ENCODE measurements at places on chromosomes 6 and 20.
A peak's percentile ranks its signal among the peaks of the same experiment; 100 is the strongest.

DNA sequence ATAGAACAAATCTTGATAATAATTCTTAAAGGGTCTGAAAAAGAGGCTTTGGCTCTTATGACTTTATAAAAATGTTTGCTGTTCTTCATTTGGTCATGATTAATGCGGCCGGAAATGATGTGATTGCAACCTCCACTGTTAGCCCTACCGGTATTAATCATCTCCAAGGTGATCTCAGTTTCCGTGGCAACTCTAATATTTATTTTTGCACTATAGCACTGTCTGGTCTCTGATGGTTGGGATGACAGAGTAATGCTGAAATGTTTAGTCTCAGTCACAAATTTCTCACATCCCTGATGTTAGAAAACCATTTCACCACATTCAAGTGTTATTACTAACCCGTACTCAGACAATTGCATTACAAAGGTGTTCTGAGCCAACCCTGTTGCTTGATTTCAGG is 87.4 kb downstream of the TMEM200A start:
- no peak for DNase-seq

- no peak for DNase-seq
These were observed 53.4 kb downstream of the LYRM2 start for GRCh38 chr6:89585154-89585553.

DNA sequence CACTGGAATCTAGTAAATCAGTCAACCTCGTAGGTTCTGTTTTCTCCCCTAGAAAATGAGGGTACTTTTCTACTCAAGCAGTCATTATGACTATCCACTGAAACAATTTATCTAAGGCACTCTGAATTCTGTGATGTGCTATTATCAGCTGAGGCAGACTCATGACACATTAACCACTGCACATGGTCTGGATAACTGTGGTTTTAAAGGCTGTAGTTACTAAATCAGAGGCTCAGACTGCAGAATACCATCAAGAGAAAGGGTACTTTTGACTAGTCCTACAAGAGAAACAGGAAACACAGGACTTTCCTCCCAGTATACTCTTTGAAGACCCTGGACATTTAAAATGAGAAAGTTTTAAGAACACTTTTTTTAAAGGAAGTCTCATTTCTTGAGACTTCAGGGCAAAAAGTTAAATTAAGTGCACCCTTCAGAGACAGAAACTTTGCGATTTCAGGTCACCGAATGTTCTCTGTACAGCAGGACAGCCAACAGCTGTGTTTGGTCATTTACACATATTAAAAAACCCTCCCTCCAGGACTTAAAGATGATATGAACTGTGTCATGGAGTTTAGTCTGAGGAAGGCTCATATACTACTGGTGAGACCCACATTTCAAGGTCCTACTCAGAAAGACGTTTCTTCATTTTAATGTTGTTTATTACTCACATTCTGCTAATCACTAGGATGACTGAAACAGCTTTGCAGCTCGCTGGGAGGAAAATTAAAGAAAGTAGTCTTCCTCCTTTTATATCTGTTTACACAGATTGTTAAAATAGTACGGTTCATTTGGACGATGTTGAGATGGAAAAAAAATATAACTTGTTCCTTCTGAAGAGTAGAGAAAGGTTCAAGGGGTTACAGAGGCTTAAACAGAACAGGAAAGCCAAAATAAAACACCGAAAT is 19.9 kb downstream of the ATXN1 start:
- peak; percentile 96 for DNase-seq

- DNase-seq: no peak
These were observed 12.4 kb upstream of the KIF25 start for GRCh38 chr6:167984876-167985604.

GRCh38 chr20:47774131-47774777 is 11.0 kb downstream of the SULF2 start:
- DNase-seq: no peak

DNA sequence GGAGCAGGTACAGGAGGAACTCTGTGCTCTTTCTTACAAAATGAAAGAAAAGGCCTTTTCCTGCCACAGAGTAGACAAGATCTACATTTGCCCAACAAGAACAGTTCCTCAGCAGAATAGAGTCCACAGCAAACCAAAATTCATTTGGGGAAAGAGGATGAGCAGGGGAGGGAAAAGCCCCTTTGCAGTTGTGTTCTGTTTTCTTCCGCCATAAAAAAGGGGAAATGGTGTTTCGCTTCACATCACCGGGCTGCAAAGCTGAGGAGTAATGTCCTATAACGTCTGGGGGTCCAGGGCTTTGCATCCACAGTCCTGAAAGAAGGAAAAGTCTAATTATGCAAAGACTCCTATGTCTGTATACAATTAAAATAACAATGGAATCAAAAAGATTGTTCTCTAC is at the start of gene GPR31:
TSS of gene GPR31 (minus strand) at position 118 of the 400 bp plus-strand sequence. CDS start 149 bp downstream, outside the sequence.
- DNase-seq: no peak

DNA sequence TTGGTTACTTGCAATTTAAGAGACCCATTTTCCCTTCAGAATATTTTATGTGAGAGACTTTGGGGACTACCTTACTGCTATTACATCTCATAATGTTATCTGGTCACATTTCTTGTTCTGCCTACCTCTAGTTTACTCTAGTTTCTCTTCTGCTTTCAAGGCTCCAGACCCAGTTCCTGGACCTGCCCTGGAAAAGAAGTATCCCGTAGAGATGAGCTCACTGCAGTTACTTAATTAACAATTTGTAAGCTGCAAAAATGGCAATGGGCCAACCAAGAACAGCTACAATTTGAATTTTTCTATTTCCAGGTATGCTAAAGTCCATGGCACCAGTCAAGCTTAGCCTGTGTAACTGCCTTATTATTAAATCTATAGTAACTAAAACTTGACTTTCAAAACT is 25.0 kb downstream of the TAB2 start:
- DNase-seq: no peak

DNA sequence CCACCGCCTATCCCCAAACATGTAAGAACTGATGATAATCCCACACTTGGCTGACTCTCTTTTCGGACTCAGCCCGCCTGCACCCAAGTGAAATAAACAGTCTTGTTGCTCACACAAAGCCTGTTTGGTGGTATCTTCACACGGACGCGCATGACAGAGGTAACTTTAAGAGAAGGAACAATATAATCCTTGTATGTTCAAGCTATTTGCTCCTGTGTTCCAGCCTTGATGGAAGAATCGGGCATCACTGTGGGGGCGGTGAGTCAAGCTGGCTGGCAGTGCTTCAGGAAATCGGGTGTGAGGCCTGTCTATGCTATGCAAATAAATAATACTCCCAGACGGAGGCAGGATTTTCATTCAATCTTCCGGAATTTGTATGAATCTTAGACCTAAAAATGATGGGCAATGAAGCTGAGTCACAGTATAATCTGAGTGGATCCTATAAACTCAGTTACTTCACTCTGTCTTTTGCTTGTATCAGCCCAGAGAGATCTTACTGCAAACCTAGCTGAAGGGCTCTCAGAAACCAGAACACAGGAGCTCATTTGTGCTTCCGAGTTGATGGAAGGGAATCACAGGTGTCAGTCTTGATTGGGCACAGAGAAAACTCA is 45.2 kb upstream of the NT5E start:
- DNase-seq: peak; percentile 82

- DNase-seq: no peak
These were observed 25.0 kb upstream of the HMGCLL1 start for GRCh38 chr6:55604021-55604420.

DNA sequence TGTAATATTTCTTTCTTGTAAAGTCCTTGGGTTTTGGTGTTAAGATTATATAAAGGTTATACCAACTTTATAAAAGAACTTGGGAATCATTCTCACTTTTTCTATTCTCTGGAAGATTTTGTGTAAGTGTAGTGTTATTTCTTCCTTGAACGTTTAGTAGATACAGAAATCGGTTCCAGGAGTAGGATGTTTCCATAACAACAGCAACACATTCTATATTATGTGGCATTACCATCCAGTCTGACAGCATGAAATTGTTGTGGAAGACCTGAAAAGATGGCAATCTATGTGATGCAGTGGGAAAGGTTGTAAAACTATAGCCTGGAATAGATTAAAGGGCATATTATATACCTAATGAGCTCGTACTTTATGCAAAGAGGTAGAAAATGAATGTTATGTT is 13.8 kb downstream of the ECT2L start:
- no peak for DNase-seq

- DNase-seq: no peak
These were observed 41.0 kb downstream of the GNAS start for GRCh38 chr20:58893355-58894120.

GRCh38 chr6:150027806-150028565 is 2.7 kb upstream of the RAET1L start:
- DNase-seq: no peak

DNA sequence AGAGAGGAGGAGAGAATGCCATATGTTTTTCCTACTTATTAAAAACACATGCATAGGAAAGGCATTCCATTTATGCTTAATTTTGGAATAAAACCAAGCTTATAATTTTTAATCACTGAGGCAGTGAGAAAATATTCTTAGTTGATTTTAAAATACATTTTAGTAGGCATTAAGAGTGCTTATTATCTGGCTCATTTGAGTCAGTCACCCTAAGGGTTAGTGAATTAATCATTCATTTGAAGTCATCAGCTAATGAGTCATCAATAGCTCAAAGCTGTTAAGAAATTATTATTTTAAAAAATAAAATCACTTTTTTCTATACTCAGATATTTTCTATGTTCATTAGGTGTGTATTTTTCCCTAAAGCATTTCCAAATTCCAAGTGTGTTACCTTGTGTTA is 81.6 kb downstream of the TMEM200A start:
- no peak for DNase-seq

GRCh38 chr6:107843400-107843799 is 19.3 kb upstream of the SCML4 start:
- no peak for DNase-seq
